ENCODE measurements at places on chromosomes 6 and 20.

DNA sequence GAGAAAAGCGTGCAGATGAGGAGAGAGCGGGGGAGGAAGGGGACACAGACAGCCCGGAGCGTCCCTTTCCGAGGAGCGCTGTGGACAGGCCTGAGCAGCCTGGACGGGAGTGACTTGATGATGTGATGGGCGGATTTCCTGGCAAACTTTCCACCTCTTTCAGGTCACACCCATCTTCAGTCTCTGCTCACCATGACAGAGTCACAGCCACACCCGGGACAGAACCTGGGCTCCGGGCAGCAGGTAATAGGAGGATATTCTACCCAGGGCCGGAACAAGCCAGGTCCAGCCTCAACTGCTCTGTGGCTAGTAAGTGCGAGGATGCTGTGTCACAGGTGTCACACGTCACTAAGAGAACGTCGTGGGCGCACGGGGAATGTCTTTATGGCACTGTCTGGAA lies 84.3 kb downstream of the THBS2 start:
- no peaks in the 10 kb centered on the region for H3K27me3 ChIP-seq
- H3K4me3 ChIP-seq = no peak overlapping the region
- H3K27ac ChIP-seq = no peak overlapping the region
- no peaks in the 10 kb centered on the region for H3K36me3 ChIP-seq
- DNase-seq = no peak

DNA sequence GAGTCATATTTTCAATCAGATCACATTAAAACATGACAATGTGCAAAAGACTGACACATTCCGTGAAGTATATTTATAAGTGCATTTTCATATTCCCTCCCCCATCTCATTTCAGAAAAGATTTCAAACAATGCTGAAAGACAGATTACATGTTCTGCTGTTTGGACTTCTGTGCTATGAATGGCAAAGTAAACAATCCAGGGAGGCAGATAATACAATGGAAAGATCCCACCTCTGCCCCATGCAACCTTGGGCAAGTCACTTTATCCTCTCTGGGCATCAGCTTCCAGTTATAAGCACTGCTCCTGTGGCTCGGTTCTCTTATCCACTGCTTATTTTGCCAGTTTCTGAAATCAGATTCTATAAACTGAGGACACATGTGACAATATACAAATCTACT lies 110.2 kb downstream of the RCAN2 start:
- no peak overlapping the region for H3K4me3 ChIP-seq
- DNase-seq = no peak
- H3K27me3 ChIP-seq = no peaks in the 10 kb centered on the region
- peaks cover 7% of the 10 kb centered on the region for H3K4me1 ChIP-seq
- H3K36me3 ChIP-seq = no peaks in the 10 kb centered on the region
- H3K27ac ChIP-seq = no peak overlapping the region

GRCh38 chr6:32837651-32838113 lies 857 bp downstream of the TAP2 start:
- peak overlapping the region; percentile 84 for H3K4me3 ChIP-seq
- H3K27me3 ChIP-seq = peaks cover 75% of the 10 kb centered on the region
- no peak overlapping the region for H3K27ac ChIP-seq
- no peaks in the 10 kb centered on the region for H3K36me3 ChIP-seq
- no peak for DNase-seq

- peak; percentile 88 for DNase-seq
- peaks cover 54% of the 10 kb centered on the region for H3K36me3 ChIP-seq
- no peak overlapping the region for H3K4me3 ChIP-seq
Measured at GRCh38 chr6:29602564-29603361, 17.8 kb downstream of the OR2H2 start.

GRCh38 chr20:6583134-6583738 lies 184.2 kb upstream of the BMP2 start:
- DNase-seq = peak; percentile 78
- no peak overlapping the region for H3K27ac ChIP-seq
- H3K27me3 ChIP-seq = no peaks in the 10 kb centered on the region
- H3K36me3 ChIP-seq = no peaks in the 10 kb centered on the region
- H3K4me3 ChIP-seq = no peak overlapping the region
- peaks cover 3% of the 10 kb centered on the region for H3K4me1 ChIP-seq

GRCh38 chr6:119314885-119315272 lies 34.7 kb downstream of the MAN1A1 start:
- no peak overlapping the region for H3K27ac ChIP-seq
- H3K4me3 ChIP-seq = no peak overlapping the region
- peaks cover 8% of the 10 kb centered on the region for H3K4me1 ChIP-seq

DNA sequence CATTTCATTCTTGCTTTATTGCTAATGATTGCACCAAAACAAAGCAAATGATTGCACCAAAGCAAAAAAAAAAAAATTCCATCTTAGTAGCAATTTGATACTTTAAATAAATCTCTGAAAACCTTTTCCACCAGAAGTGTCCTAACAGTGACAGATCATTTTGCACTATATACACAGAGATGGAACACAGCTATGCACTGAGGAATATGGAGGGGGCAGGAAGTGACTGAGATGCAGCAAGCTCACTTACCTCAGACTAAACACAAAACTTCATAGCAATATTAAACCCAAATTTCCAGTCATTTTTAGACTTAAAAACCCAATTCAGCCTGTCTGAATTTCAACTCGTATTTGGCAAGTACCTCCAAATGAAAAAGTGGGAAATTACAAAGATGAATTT lies 41.2 kb downstream of the HIVEP2 start:
- DNase-seq = no peak
- peaks cover 8% of the 10 kb centered on the region for H3K4me1 ChIP-seq
- no peaks in the 10 kb centered on the region for H3K36me3 ChIP-seq
- no peak overlapping the region for H3K27ac ChIP-seq
- H3K4me3 ChIP-seq = no peak overlapping the region
- H3K27me3 ChIP-seq = no peaks in the 10 kb centered on the region

DNA sequence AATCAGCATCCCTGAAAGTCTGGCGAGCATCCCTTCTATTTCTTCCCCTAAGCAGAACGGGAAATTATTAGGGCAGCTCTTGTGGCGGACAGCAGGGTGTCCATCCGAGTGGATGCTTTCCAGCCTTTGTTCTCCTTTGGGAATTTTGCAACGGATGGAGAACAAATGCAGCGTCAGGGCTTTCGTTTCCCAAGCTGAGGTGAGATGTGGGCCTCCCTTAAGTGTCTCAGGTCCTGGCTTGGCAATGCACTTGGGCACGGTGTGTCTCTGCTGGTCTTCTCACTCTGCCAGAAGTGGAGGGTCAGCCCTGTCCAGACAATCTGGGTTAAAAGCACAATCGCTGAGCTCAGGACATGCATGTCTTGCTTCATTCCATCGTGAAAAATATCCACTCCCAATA lies 43.5 kb downstream of the FOXA2 start:
- no peaks in the 10 kb centered on the region for H3K36me3 ChIP-seq
- H3K27me3 ChIP-seq = no peaks in the 10 kb centered on the region
- peaks cover 6% of the 10 kb centered on the region for H3K4me1 ChIP-seq
- H3K27ac ChIP-seq = no peak overlapping the region
- H3K4me3 ChIP-seq = no peak overlapping the region

DNA sequence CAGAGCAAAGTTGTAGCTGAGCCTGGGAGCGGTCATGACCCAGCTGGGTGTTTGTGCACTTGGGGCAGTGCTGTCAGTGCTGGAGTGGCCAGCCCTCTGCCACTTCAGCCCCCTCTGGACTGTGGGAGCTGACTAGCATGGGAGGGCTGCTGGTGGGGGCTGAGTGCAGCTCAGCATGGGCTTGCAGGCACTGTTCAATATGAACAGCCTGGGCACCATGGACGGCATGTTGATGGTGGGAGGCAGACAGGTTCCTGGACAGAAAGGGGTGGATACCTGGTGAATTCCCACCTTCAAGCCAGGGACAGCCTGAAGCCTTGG lies 50.5 kb downstream of the GGTLC1 start:
- DNase-seq = no peak
- H3K27me3 ChIP-seq = no peaks in the 10 kb centered on the region
- no peak overlapping the region for H3K27ac ChIP-seq
- H3K36me3 ChIP-seq = no peaks in the 10 kb centered on the region
- H3K4me3 ChIP-seq = no peak overlapping the region

DNA sequence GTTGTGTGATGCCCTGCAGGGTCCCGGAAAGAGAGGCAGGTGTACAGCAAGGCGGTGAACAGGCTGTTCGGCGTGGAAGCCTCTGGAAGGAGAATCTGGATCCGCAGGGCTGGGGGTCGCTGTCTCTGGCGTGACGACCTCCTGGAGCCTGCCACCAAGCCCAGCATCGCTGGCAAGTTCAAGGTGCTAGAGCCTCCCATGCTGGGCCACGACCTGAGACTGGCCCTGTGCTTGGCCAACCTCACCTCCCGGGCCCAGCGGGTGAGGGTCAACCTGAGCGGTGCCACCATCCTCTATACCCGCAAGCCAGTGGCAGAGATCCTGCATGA lies 36.5 kb downstream of the TGM6 start:
- no peak overlapping the region for H3K4me3 ChIP-seq
- no peaks in the 10 kb centered on the region for H3K27me3 ChIP-seq
- H3K27ac ChIP-seq = no peak overlapping the region
- H3K36me3 ChIP-seq = no peaks in the 10 kb centered on the region
- H3K4me1 ChIP-seq = no peaks in the 10 kb centered on the region

- H3K36me3 ChIP-seq = no peaks in the 10 kb centered on the region
- H3K27me3 ChIP-seq = no peaks in the 10 kb centered on the region
- H3K27ac ChIP-seq = no peak overlapping the region
- no peaks in the 10 kb centered on the region for H3K4me1 ChIP-seq
Measured at GRCh38 chr20:58618351-58619076, 32.6 kb upstream of the STX16 start.

DNA sequence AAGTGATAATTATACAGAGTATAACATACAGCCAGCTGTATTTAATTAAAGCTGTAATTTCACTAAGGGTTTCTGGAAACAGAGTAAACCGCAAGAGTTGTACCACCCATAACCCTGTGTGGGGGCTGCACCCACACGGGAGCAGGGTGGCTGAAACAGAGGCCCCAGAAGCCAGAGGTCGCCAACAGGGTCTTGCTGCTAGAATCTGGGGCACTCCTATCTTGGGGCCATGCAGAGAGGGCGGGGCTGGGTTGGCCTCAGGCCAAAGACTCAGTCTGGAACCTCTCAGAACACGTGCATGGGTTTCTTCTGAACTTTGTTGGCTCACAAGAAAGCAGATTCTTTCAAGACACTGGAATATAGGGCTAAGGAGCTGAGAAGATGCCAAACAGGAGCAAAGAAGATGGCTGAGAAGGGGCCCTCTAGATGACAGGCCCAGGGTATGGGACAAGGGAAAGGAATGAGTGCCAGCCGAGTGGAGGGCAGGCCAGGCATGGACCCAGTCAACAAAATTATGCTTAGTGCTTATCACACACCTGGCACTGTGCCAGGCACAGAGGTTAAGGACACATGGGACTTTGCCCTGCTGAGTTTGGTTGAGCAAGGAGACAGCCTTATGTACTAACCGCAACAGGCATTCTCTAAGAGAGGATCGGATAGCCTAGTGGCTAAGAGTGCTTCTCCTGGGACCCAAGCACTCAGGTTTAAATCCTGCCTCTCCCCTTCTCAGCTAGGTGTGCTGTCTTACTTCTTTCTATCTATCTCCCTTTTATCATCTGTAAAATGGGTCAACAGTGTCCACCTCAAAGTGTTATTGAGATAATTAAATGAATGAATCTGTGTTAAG lies 96.6 kb upstream of the FOXP4 start:
- peaks cover 3% of the 10 kb centered on the region for H3K4me1 ChIP-seq
- DNase-seq = peak; percentile 36
- no peak overlapping the region for H3K4me3 ChIP-seq
- H3K27me3 ChIP-seq = no peaks in the 10 kb centered on the region

DNA sequence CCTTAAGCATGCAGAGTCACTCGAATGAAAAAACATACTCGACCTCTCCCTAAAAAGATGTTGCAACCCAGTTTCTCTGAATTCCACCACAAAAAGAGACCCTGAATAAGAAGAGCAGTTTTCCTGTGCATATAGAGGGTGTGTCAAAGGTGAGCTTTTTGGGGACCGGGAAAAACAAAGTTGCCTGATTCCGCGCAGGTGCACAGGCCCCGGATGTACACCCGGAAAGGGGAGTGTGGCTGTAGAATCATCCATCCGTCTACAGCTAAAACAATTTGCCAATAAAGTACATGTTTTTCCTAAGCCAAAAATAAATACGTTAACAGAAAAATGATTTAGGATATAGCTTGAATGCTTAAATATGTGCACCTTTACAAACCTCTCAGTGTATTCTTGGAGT lies 41.2 kb upstream of the IRF4 start:
- H3K4me3 ChIP-seq = no peak overlapping the region
- no peak for DNase-seq
- peaks cover 6% of the 10 kb centered on the region for H3K36me3 ChIP-seq
- no peak overlapping the region for H3K27ac ChIP-seq
- no peaks in the 10 kb centered on the region for H3K27me3 ChIP-seq
- no peaks in the 10 kb centered on the region for H3K4me1 ChIP-seq

- no peak for DNase-seq
- H3K4me1 ChIP-seq = peaks cover 4% of the 10 kb centered on the region
- no peaks in the 10 kb centered on the region for H3K27me3 ChIP-seq
- H3K27ac ChIP-seq = no peak overlapping the region
- no peaks in the 10 kb centered on the region for H3K36me3 ChIP-seq
Measured at GRCh38 chr6:163336961-163337360, 77.6 kb upstream of the QKI start.
